ENCODE measurements at places on chromosomes 2 and 18.

DNA sequence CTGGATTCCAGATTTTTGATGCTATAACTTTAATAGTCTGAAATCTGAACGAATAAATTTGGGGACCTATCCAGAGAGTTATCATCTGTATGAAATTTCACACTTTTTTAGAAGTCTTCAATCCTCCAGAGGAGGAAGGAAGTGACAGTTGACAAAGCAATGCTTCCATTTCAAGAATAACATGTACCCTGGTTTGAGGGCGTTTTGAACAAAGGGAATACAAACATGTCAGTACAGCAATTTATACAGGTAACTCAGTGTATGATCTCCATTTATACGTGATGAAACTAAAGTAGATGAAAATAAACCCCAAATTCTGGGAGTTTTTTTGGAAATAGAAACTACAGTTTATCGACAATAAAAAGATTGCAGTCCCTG, 42.2 kb downstream of the CIB4 start:
- no peak for DNase-seq

GRCh38 chr2:40592218-40592617, 140.3 kb upstream of the SLC8A1 start:
- DNase-seq, result no peak

- DNase-seq, result no peak
Observed at GRCh38 chr18:39571511-39571910, 2005.9 kb upstream of the CELF4 start.

GRCh38 chr2:239832490-239833268, 192.5 kb downstream of the NDUFA10 start:
- no peak for DNase-seq

GRCh38 chr2:5377323-5377722, 314.9 kb upstream of the SOX11 start:
- no peak for DNase-seq

DNA sequence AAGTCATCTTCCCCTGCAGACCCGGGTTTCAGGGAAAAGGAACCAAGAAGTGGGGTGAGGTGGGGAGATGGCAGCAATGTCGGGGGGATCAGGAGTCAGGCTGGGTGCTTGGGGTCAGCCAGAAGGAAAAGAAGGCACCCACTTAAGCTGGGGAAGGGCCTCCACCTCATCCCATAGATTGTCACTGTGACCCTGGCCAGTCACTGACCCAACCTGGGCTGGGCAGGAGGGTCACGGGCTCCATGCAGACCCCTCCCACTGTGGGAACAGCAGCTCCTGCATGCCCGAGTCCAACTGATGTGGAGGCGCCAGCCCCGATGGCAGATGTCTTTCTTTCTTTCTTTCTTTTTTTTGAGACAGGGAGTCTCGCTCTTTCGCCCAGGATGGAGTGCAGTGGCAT, 53.6 kb upstream of the HAAO start:
- DNase-seq, result no peak

GRCh38 chr2:8638327-8638726, 43.5 kb upstream of the ID2 start:
- DNase-seq, result no peak

GRCh38 chr2:25854613-25855012, 23.7 kb downstream of the ASXL2 start:
- DNase-seq, result no peak

DNA sequence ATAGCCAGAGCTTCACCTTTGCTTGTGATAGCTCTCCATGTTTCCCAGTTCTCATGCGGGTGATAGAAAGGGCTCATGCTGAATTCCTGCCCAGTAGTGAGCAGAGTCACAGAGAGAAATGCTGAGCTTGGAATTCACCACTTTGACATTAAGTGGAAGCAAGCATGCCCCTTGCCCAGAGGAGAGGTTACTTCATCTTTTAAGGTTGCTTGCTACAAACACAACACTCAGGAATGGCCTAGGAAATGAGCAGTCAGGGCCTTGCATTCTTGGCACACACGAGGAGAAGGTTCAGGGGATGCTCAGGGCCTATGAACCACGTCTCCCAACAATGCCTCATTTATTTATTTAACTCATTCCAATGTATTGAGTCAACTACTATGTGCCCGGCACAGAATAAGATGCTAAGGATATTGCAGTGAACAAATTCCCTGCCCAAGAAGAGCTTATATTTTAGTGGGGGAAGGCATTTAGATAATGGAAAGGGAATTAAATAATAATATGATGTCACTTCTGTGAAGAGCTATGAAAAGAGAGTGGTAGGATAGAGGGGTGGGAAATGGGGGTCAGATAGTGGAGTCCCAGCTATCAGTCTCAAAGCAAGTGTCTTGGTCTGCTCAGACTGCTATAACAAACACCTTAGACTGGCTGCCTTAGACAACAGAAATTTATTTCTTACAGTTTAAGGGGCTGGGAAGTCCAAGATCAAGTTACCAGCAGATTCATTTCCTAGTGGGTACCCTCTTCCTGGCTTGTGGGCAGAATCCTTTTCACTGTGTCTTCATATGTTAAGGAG, 42.1 kb downstream of the DDX18 start:
- no peak for DNase-seq

- DNase-seq, result no peak
Observed at GRCh38 chr2:33782395-33783230, 183.5 kb upstream of the FAM98A start.

- no peak for DNase-seq
Observed at GRCh38 chr2:199962203-199962602, 6.8 kb downstream of the MAIP1 start.

DNA sequence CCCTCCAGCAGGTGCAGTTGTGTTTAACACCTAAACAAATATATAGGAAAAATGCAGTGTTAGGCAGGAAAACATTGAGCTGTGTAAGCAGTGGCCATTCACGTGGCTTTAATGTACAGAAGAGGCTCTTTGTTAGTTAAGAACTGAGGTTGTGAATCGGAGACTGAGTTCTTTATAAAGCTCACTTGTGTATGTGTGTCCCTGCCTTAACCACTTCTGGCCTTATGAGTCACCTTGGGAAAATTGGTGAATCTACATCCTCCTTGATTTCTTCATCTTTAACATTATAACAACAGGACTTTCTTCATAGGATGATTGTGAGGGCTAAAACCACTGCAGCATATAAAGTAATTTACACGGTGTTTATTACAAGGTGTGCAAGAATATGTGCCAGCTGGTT, 188.4 kb upstream of the TPO start:
- DNase-seq, result no peak

DNA sequence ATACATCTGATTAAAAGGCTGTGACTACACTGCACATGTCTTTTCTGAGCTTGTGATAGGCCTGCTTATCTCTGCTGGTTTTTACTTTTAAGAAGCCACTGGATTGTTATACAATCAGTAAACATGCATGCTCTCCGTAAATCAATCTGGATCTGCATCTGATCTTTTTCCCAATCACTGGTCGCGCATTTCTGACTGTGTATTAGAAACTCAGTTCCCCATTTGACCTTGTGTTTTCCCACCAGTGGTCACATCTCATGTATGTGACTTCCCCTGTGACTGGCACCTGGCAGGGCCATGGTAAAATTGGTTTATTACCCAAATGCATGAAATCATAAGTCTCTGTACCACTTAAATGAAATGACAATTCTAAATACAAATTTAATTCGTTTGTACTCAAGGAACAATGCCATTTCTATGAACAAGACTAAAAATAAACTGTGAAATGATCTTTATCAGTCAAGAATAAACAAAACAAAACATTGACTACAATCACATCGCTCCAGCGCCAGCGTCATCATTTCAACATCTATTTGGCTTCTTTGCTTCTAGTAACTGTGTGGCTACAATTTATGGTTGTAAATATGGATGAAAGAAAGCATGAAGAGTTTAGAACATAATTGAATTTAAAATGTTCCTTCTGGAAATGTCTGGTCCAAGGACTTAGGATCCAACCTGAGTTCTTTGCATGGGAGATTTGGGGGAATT, 396.6 kb upstream of the TRIB2 start:
- DNase-seq, result no peak

DNA sequence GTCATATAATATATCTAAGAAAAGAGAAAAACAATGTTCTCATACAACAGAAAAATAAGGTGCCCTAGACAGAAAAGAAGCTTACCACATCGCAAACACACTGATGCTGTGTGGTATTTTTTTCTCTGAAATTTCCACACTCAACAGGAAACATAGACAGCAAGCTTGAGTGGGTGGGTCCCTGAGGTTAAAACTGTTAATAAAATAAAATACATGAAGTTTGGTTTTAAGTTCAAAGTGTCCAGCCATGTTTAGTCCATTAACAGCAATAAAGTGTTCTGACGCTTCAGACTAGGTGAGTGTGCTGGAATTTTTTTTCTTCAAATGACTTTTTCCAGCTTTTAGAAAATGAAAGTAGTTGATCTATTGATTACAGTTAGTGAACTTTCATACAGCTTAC, 83.3 kb upstream of the EPB41L5 start:
- peak; percentile 79 for DNase-seq

- DNase-seq, result no peak
Observed at GRCh38 chr2:114661971-114662939, 219.8 kb downstream of the DPP10 start.

GRCh38 chr18:69757733-69758132, 189.9 kb downstream of the CD226 start:
- no peak for DNase-seq

DNA sequence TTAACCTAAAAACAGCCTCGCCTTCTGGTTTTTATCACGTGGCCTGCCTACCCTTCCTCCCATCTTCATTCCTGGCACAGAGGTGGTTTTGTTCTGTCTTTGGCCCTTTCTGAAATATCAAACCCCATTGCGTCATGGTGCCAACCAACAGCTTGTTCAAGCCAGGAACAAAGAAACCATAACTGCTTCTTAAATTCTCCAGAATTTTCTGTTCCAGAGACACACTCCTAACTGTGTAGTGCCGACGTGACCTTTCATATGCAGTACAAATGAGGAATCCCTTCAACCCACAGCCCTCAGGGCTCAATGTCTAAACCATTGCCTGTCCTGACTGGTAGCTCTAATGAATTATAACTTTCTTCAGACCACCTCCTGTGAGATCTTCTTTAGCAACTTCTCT, 82.2 kb upstream of the TNP1 start:
- no peak for DNase-seq

- no peak for DNase-seq
Observed at GRCh38 chr2:71348302-71348701, 16.7 kb downstream of the ZNF638 start.

DNA sequence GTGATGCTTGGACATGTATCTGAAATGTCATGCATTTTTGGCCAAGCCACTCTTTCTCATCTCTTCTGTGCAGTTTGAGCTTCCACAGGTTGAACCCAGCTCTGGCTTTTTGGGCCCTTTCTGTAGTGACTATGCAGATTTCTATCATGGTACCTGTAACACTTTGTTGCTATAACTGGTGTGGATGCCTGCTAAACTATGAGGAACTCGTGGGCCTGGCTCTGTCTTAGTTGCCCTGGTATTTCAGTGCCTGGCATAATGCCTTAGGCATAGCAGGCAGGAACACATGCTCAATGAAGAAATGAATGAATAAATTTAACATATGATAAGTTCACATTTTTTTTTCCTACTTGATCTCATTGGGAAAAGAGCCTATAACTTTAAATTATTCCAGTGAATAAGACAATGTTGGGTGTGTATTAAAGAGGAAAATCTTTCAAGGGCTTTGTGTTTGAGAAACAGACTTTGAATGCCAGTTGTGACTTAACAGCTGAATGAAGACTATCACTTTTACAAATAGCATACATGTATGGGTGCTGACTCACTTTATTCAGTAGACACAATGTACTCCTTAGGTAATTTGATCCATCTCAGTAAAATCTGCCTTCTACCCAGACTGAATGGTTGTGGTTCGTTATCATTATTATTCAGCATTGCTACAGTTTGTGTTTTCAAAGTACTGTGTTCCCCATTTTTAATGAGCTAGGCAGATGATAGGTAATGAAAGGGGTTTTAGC, 86.4 kb upstream of the MAP4K3 start:
- DNase-seq, result no peak

- no peak for DNase-seq
Observed at GRCh38 chr2:163264341-163264740, 425.8 kb upstream of the KCNH7 start.

DNA sequence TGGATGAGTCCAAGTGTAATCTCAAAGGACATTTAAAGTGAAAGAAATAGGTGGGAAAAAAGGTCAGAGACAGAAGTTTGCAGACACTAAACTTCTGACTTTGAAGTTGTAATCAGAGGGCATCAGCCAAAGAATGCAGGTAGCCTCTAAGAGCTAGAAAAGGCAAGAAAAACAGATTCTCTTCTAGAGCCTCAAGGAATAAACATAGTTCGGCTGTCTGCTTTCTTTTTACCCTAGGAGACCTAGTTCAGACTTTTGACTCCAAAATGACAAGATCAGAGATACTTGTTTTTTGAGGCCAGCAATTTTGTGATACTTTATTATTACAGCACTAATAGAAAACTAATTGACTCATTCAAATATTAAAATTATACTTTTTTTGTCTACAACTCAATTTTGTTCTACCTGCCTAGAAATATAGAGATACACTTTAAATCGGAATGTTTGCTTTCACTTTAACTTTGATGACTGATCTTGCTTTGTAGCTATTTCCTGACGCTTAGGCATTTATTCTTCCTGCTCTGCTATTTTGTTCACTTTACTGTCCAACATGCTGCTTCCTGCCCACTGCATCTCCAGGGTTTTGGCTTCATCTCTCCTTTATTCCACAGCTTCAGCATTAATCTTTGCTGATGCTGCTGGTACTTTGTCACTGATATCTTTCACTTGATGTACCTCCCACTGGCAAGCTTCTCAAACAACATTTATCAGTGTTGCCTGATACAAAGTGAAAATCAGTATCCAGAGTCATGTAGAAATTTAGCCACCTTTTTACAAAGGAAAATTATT, 272.5 kb downstream of the DSEL start:
- DNase-seq, result peak; percentile 7

DNA sequence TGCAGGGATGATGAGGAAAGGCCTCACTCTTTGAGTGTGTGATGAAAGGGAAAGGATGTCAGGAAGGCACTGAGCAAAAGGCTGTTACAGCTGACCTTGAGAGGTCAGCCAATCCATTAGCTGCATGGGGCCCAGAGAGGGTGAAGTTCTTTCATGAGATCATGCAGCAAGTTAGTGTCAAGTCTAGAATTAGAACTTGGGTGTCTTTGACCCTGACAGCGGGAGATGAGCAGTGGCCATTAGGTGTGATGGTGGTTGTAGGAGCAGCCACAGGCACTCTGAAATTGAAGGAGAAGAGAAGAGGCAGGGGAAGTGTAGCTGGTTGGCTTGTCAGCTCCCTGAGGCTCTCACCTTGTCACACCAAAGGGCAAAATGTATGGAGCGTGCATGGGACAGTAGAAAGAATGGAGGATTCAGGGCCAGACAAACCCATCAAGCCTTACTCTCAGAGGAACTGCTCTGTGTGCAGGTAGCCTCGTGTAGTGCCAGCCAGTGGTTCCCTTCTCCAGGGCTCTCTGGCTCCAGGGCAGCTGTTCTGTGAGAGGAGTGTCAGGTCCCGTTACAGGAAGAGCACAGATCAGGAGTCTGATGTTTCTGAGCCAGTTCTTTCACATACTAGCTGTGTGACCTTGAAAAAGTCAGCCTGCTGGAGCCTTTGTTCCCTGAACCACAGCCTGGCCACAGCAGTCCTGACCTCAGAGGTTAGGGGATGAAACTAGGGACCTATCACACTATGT, 35.9 kb downstream of the MAP4K4 start:
- DNase-seq, result no peak

- no peak for DNase-seq
Observed at GRCh38 chr2:132979339-132980093, 309.5 kb upstream of the LYPD1 start.

- peak; percentile 37 for DNase-seq
Observed at GRCh38 chr2:144267239-144267638, 252.7 kb downstream of the ZEB2 start.

- no peak for DNase-seq
Observed at GRCh38 chr2:120260736-120261135, 8.1 kb downstream of the RALB start.
